ENCODE measurements at places on chromosomes 7 and 10.

DNA sequence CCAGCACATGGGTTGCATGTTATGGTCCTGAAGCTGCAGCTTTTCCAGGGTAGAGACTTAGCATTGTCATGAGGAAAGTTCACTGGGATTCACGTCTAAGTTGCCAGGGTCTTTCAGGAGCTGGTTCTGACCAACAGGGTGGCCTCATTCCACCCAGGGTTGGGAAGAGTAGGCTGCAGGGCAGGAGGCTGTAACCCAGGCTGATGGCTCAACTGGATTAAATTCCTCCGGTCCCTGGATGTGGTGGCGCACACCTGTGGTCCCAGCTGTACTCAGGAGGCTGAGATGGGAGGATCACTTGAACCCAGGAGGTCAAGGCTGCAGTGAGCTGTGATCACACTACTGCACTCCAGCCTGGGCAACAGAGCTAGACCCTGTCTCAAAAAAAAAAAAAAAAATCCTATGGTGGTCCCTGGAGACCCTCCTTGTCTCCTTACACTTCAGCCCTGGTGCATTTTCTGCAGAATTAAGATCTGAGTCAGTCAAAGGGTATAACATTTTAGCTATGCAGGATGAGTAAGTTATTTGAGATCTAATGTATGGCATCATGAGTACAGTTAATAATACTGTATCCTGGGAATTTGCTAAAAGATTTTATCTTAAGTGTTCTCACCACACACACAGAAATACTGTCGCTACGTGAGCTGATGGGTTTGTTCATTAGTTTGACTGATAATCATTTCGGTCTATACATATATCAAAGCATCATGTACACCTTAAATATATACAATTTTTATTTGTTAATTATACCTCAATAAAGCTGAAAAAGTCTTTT lies 44.0 kb downstream of the ASB13 start:
- DNase-seq = no peak

DNA sequence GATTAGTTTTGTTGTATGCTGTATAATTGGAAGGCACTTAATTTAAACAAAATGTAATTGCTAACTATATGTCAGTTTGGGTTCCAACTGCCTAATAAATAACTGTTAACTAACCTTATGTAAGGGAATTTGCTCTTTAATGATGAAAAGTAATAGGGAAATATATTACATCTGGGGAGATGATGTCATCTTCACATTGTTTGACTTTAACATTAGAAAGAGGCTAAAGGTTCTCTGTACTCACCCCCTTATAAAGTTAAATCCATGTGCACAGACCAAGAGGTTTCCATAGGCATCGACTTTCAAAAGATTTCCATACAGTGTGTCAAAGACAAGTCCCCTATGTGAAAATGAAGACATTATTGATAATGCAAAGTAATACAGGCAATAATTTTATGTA lies 87.6 kb downstream of the NT5C2 start:
- DNase-seq = no peak

DNA sequence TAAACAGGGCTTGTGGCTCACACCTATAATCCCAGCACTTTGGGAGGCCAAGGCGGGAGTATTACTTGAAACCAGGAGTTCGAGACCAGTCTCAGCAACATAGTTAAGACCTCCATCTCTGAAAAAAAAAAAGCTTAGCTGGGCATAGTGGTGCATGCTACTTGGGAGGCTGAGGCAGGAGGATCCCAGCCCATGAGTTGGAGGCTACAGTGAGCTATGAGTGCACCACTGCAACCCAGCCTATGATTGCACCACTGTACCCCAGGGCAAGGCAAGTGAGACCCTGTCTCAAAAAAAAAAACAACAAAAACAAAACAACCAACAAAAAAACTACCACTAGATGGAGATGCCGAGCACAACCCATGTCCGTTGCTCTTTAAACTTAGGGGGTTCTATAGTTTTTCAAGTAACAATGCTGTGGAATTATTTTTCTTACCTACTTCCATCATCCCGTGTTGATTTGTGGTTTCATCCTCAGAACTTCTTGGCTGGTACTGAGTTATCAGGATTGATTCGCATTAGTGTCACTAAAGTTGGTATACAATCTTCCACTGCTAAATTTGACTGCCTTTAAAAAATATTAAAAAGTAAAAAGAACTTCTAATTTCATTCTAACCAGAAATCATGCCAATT lies 12.2 kb upstream of the REPIN1 start:
- DNase-seq = no peak

DNA sequence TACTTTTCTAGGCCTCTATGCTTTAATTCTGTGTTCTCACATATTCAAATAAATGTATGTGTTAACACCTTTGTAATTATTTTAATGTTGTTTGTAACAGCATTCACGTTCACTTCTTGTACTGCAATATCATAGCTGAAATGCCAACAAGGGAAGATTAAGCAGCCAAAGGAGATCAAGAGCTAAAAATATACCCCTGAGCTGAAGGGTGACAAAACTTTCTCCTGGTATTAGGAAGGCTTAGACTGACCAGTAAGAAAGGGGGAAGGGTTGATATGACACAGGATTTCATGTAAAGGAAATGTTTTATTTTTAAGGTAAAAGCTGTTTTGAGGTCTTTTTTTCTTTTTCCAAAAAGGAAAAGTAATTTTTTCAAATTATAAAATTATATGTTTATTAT lies 40.4 kb upstream of the VDAC2 start:
- DNase-seq = no peak

- no peak for DNase-seq
Measured at GRCh38 chr10:19974138-19974537, 157.9 kb downstream of the PLXDC2 start.

- DNase-seq = no peak
Measured at GRCh38 chr10:15365692-15366091, 5.4 kb downstream of the FAM171A1 start.

GRCh38 chr10:124072541-124072940 lies 20.9 kb downstream of the CHST15 start:
- no peak for DNase-seq

DNA sequence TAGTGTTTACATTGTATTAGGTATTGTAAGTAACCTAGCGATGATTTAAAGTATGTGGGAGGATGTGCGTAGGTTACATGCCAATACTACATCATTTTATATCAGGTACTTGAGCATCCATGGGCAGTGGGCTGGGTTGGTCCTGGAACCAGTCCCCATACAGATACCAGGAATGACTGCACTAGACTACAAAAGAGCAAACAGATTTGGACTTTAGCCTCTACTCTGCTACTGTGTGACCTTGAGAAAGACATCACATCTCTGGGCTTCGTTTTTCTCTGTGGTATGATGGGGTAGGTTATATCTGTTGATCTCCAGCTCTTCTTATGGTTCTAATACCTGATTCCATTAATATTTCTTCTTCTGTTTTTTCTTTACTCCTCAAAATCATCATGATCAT lies 412.5 kb upstream of the LRGUK start:
- DNase-seq = no peak

DNA sequence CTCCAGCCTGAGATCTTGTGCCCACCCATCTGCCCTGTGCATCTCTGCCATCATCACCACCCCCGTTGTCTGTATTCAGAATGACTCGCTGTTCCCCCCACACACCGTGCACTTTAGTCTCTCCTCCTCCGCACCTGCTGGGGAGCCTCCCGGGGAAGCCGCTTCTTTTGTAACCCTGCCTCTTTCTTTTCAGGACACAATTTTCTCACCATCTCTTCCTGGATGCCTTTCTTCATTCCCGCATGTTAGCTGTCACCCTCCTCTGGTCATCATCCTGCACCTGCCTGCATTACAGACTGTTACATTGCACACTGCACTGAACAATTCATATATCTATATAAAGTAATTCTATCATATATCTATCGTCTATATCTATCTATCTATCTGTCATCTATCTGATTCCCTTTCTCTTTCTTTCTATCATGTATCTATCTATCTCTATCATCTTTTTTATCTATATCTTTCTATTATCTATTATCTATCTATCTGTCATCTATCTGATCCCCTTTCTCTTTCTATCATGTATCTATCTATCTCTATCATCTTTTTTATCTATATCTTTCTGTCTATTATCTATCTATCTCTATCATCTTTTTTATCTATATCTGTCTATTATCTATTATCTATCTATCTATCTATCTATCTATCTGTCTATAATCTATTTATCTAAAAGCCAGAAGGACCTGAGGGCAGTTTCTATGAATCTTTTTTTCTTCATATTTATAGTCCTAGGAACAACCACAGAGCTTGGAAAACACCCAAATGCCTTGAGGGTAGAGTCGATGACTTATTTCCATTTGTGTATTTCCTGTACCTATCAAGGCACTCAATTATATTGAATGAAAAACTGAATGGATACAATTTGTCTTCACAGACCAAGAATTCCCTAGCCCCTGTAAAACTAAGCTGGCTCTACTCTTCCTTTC lies 642.5 kb downstream of the ACTR3B start:
- DNase-seq = no peak

- DNase-seq = no peak
Measured at GRCh38 chr10:33935350-33935749, 600.9 kb upstream of the NRP1 start.

- no peak for DNase-seq
Measured at GRCh38 chr7:17501441-17502212, 203.2 kb downstream of the AHR start.

DNA sequence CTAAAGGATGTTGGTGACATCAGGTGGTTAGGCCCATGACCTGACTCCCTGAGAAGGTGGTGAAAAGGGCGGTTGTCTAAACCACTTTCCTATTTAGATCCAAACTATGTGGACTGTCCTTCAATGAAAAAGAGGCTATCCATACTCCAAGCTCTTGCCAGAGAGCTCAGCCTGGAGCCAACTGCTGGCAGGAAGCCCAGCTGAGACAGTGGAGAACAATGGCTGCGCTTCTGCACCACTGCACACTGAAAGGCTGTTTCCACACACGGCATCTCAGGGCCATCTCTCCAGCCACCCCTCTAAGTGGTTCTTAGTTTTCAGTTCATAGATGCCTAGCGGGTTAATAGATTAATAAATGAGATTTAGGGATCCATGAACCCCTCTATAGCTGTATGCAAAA lies 488.8 kb upstream of the ZMIZ1 start:
- no peak for DNase-seq

DNA sequence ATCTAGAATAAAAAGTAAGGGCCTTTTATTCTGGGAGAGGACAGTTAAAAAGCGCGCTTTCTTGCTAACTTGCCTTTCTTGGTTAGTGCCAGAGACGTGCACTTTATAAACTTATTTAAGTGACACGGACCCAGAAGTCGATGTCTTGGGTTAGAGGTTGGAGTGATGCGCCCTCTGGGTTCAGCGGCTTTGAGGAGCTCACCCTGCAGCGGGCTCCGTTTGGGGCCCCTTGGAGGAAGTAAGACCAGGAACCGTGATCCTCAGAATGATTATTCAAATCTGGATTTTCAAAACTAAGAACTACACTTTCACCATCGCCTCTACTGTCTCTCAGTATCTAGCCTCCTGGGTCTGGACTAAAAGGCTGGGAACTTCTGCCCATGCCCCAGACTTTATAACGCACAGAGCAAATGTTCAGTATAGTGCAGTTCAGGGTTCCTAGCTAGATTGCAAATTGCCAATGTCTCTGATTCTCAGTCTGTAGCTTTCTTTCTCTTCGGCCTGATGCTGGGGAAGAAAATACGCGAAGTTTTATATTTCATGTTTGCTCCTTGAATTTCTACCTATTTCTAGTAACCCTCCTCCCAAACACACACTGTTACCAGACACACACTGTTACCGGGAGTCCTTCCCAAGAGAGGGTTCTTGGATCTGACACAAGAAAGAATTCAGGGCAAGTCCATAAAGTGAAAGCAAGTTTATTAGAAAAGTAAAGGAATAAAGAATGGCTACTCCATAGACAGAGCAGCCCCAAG lies 18.6 kb upstream of the SMO start:
- DNase-seq = no peak

DNA sequence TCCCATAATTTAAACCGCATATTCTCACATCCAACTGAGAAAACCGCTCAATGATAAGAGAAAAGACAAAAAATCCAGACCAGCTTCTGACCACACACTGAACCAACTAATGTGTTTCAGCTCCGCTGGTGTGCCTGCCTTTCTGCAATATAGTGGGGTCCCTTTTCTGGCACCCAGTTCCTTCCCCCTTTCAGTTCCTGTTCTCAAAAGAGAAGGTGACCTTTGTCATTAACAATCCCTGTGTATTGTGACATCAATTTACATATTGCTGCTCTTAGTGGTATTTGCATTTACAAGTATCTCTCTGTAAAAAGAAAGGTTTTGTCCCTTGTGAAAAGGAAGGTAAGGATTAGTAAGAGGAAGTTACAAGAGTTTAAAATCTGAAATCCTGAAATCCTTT lies 1.4 kb downstream of the PPP1R17 start:
- DNase-seq = no peak

- DNase-seq = no peak
Measured at GRCh38 chr10:49369216-49370162, 26.4 kb downstream of the DRGX start.

DNA sequence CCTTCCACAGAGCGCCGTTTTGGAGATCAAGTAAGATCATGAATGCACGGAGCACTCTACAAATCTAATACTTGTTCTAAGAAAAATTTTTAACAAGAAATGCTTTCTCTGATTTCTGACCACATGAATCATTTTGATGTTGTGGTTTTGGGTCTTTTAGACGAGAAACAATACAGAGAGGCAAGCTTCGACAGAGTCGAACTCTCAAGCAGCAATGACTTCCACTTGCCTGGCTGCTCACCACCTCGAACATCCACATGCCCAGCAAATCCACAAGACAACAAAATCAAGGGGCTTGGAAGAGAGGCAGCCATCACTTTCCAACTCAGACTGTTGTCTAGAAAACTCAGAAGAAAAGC lies 69.4 kb upstream of the GSDME start:
- DNase-seq = no peak

GRCh38 chr7:151992375-151992774 lies 33.1 kb upstream of the GALNT11 start:
- DNase-seq = peak; percentile 30

DNA sequence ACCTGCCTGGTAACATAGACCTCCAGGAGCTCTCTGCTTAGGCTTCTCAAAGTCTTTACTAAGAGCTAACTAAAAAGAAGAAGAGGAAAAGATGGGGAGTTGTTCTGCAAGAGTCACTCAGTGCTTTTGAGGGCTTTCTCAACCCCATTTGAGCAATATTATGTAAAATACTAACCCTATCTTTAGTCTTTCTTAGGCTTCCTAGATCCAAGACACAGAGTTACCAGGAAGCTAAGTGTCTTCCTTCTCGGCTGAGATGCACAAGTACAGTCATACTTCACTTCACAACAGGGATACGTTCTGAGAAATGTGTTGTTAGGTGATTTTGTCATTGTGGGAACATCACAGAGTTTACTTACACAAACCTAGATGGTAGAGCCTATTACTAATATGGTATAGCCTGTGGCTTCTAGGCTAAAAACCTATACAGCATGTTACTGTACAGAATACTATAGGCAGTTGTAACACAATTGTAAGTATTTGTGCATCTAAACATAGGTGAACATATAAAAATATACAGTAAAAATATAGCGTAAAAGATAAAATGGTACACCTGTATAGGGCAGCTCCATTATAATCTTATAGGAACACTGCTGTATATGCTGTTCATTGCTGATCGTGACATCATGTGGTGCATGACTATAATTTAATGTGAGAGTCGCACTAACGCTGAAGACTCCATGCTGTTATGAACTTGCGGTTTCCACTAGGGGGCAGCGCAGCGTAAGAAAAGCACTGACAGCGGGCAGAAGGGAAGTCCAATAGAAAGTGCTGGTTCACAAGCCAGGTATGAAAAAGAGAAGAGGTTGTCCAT lies 16.3 kb downstream of the ANKRD22 start:
- peak; percentile 67 for DNase-seq

- DNase-seq = peak; percentile 68
Measured at GRCh38 chr7:50266635-50267386, 37.7 kb upstream of the IKZF1 start.

GRCh38 chr7:74056096-74056915 lies 27.3 kb upstream of the LIMK1 start:
- no peak for DNase-seq

Data from stimulated activated CD8-positive, alpha-beta memory T cell treated with anti-CD3 and anti-CD28 coated beads, Interleukin-2, amount 100 ng/mL, for 48 hours (primary cell).